ENCODE measurements at places on chromosomes 3 and 15.

GRCh38 chr15:63718590-63719035 lies 115.1 kb downstream of the HERC1 start:
- DNase-seq = no peak

DNA sequence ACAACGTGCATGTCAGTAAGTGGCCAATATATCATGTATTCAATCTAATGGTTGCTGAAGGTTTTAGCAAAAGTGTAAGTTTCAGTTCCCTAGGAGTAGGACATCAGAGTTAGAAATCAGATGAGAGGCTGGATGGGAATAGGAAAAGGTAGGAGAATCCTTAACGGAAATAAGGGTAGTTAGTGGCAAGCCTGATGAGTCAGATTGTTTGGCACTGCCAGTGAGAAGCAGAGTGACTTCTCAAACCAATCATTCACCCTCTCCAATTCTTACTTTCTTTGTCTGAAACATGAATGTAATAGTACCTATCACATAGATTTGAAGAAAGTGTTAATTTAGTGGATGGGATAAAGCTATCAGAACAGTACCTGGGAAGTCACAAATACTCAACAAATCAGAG lies 894.0 kb downstream of the NTRK3 start:
- no peak for DNase-seq

GRCh38 chr15:25186906-25187645 lies 232.3 kb downstream of the SNRPN start:
- DNase-seq = no peak

DNA sequence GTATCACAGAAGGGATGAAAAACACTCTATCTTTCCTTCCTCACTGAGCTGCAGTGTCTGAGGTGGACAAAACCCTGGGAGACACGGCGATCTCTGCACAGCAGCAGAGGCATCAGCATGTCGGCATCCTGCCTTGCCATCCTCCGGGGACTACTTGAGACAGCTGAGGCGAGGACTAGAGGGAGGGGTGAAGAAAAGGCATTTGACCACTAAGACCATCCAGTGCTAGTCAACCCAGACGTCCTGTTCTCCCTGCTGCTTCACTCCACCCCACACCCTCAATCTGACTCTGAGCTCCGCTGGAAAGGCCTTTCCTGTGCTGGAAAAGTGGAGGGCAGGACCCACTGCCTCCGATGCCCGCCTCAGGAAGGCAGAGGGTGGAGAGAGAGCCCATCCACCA lies 67.3 kb downstream of the VGLL4 start:
- DNase-seq = no peak

All from activated gamma-delta T cell (primary cell).